ENCODE measurements at places on chromosomes 2 and 18.

- DNase-seq: no peak
Observed at GRCh38 chr2:236935083-236935482, 150.6 kb upstream of the COPS8 start.

GRCh38 chr2:38653715-38654527, 12.0 kb upstream of the GALM start:
- DNase-seq: no peak

- DNase-seq: no peak
Observed at GRCh38 chr2:188765522-188766470, 208.4 kb upstream of the COL3A1 start.

- no peak for DNase-seq
Observed at GRCh38 chr2:16106619-16107018, 166.3 kb downstream of the MYCN start.

- DNase-seq: no peak
Observed at GRCh38 chr2:191965733-191966132, 118.8 kb upstream of the CAVIN2 start.

DNA sequence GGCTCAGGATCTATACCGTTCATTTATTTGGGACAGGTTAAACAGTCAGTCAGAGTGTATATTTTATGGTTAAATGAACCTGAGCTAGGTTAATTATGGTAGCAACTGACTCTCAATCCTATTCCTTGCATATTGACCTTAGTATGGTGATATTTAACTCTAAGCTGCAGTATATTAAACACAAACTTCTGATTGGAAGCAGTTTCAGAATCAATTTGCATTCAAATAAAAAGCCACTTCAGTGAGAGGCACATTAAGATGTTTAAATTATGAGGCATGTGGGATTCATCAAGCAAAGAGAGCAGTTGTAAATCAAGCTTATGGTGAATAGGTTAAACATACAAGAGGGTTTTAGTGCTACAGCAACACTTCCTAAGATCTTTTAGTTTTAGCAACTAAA, 40.4 kb downstream of the FRZB start:
- DNase-seq: no peak

- no peak for DNase-seq
Observed at GRCh38 chr2:171281110-171281509, 120.4 kb upstream of the TLK1 start.

GRCh38 chr2:20350041-20350712, 467 bp downstream of the PUM2 start:
- peak; percentile 56 for DNase-seq

- no peak for DNase-seq
Observed at GRCh38 chr2:213751446-213751845, 467.2 kb downstream of the SPAG16 start.

GRCh38 chr18:3540805-3541548, 91.0 kb downstream of the TGIF1 start:
- no peak for DNase-seq

GRCh38 chr2:132037527-132038178, 124.1 kb downstream of the ANKRD30BL start:
- DNase-seq: no peak

GRCh38 chr2:66000901-66001300, 434.0 kb upstream of the MEIS1 start:
- DNase-seq: no peak

GRCh38 chr2:135164431-135164830, 112.3 kb downstream of the RAB3GAP1 start:
- no peak for DNase-seq

DNA sequence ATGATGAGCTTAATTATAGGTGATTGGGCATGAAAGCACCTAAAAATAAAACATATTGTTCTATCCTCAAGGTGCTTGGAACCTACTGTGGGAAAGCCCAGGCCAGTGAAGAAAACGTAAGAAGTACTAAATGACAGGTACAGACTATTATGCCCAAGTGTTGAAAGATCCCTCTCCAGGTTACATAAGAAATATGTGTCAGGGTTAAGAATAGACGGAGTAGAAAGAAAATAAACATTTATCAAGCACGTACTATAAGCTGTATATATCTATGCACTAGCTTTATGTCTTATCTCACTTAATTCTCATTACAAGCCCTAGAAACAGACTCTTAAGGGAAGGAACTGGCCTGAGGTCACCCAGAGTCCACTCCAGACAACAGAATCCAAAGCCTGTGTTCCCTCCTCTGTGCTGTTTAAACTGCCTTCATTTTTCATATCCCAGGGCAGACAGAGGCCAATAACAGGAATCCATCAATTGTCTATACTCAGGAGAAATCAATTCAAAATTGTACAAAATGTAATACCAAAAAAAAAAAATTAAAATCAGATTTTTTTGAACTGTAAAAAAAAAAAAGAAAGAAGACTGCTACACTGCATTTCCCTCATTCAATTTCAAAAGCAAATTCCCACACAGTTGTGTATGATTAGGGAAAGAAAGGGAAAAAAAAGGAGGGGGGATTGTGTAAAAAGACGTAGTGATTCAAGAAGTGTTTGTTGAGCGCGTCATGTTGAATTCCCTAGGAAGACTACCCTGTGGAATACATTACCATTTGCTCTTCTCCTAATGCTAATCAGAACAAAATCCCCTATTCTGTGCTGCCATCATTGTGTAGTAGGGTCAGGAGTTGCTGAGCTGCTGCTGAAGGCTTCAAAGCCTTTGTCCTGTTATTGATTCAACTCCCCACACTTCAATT, 156.3 kb downstream of the IRS1 start:
- DNase-seq: no peak

GRCh38 chr2:99380376-99381010, 43.3 kb downstream of the EIF5B start:
- no peak for DNase-seq

- DNase-seq: no peak
Observed at GRCh38 chr2:73642338-73643018, at the start of gene NAT8. Gene NAT8 (minus strand): TSS chr2:73642422. CDS start chr2:73641628, 794 bp downstream.

- no peak for DNase-seq
Observed at GRCh38 chr2:187169864-187170263, 278.2 kb downstream of the CALCRL start.

DNA sequence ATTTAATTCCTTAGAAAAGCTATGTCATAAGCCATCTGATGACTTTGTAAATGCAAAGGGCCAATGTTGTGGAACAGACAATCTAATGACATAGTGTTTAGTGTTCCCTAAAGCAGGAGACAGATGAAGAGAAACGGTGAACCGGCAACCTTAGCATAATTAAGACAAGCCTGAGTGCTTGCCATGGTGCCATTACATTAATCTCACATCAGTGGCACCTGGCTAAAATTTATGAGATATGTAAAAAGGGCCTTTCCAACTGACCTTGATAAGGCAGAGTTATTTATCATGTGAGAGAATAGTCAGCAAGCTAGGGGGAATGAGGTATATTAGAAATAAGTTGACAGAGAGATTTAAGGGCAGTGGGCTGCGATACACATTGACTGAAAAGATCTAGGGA, 261.8 kb downstream of the ERBB4 start:
- no peak for DNase-seq

Data from AML-193 (cell line).